ENCODE measurements at places on chromosomes 2 and 18.

DNA sequence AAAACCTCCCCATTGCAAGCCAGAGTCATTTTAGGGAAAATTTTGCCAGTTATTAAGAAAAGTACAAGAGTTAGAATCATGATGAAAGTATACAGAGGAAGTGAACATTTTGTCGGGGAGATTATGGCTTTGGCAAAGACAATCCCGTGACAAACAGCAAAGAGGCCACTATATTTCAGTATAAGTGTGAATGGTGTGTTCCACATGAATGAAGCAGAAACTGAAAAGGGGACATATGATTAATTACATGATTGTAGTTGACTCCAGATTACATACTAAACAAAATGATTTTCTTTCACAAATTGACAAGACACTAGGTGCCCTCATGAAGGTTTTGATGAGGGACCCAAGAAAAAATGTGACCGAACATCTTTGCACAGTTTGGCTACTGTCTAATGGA is 42.0 kb downstream of the SP140 start:
- DNase-seq: no peak

DNA sequence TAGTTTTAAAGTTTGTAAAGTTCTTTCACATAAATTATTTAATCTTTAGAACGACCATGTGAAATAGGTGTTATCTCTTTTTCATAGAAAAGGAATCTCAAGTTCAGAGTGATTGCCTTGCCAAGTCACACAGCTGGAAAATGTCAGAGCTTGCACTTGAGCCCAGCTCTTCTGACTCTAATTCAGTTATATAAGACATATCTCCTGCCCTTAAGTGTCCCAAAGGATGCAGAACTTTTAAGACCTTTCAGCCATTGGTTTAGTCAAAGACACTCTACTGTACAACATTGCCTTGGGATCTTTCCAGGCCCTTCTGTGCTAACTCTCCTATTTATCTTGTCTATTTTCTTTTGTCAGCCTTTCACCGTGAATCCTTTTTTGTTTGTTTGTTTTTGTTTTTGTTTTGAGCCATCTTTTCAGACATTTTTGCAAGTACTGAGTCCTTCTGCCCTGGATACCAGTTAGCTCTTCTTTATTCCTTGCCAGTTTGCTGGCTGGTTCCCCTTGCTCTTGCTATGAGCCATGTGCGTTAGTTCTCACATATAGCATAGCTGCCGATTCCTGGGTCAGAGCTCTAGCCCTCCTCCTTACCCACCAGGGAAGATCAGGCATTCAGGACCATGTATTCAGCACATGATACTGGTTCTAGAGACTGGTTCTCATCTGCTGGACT is 160.0 kb upstream of the MYO3B start:
- DNase-seq: no peak

GRCh38 chr2:203591642-203592041 is 56.5 kb upstream of the RAPH1 start:
- DNase-seq: peak; percentile 23

GRCh38 chr2:8966123-8966908 is 37.2 kb downstream of the MBOAT2 start:
- no peak for DNase-seq

GRCh38 chr2:27552941-27553340 is 29.9 kb upstream of the ZNF512 start:
- DNase-seq: no peak

DNA sequence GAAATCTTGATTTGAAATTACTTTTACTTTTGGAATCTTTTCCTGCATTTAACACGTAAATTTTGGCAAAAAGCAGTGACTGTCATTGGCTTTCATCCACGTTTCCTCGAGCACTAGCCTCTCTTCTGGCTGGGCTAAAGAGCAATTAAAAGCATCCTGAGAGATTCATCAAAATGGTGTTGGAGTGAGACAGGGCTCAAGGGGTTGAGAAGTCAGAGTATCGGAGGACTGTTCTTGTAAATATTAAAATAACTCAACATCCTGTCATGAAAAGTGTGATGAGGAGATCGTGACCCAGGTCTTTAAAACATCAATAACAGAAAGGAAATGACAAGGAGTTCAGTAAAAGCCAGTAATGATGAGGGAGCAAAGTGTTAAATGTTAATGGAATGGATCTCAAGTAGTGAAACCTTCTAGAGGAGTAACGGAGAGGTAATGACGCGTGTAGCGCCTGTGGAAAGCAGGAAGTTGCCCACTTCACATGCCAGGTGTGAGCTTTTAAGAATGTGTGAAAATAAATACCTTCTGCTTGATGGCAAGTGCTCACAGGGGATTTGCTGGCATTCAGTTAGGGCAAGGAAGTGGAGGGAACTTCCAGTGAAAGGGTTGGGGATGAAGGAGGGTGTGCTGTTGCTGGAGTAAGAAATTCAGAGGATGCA is 754.4 kb downstream of the ADCYAP1 start:
- DNase-seq: no peak

GRCh38 chr2:225454412-225454811 is 54.9 kb downstream of the NYAP2 start:
- no peak for DNase-seq

GRCh38 chr2:236861196-236861875 is 224.4 kb upstream of the COPS8 start:
- no peak for DNase-seq

DNA sequence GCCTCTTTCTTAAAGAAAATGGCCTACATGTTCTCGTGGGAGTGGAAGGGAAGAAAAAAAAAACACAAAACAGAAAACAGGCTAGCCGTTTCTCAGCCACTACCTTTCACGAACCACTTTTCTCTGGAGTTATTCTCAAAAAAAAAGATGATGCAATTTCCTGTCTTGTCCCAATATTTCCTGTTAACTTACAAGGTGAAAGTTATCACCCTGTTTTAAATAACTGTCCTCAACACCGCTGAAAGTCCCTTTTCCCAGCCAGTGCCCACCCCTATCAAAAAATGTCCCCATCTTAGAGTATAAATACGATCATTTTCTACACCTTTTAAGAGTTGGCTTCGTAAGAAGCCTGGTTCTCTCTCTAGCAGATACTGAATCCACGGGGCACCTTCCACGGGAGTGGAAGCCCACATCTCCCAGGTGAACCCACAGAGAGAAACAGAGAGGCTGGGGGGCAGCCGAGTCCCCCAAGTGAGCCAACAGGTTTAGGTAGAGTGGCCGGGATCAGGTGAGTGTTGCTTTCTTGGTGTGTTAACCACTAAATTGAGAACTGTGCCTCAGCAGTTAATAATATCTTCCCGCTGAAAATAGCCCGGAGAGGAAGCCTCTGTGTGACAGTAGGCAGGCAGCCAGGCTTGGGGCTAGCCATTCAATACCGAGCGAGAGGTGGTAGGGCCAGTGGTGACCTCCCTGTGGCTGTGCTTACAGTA is 15.9 kb downstream of the SMAD7 start:
- no peak for DNase-seq

DNA sequence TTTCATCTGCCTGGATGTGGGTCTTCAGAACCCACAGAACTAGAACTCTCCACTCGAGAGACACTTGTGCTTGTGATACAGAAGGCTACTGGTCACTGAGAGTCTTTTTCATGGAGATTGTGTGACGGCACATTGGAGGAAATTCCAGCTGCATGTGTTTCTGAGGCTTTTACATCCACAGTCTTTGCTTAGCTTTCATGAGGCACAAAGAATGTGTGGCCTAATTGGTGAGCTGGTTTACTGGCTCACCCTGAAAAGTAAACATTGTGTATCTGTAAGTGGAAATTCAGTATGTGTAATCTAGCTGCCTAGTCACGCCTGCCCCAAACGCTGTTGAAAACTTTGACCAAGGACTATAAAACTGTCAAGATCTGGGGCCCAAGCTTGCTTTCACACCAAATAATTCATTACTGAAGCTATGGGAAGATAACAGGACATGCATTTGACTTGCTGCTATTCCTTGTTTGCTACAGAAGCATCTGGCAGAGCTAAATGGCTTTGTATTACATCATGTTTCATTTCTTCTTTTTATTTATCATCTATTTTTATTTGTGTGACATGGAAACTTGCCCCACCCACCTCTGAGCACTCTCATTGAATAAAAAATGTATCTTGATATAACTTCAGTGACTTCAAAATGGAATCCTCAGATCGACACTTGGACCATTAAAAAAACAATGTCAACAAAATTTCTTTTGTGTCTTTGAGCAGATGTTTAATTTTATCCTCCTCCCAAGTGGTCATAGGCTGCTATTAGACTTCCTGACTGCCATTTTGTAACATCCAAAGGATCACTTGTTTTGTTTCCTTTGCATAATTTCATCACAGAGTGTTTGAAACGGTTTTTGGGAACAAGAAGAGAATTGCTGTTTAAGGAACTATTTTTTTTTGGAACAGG is 80.2 kb downstream of the EFEMP1 start:
- peak; percentile 97 for DNase-seq

DNA sequence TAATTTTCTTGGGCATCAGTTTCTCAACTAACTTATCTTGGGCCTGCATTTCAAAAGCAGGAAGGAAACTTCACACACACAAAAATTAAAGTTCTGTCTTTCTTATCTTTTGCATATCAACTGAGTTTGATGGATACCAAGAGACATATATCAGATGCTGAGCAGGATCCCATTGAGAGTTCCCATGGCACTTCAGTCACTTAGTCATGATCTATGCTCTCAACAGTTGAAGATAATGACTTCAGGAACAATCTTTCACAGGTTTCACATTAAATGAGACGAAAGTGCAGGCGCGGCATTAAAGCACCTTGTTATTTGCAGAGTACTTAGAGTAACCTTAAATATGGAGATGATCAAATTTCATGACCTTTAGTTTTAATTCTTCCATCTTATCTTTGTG is 2139.8 kb upstream of the CELF4 start:
- no peak for DNase-seq

- peak; percentile 86 for DNase-seq
Observed at GRCh38 chr2:190267302-190267701, 52.3 kb downstream of the HIBCH start.

- DNase-seq: peak; percentile 18
Observed at GRCh38 chr18:3985020-3985419, 470.1 kb downstream of the DLGAP1 start.

- DNase-seq: peak; percentile 70
Observed at GRCh38 chr2:26298638-26299393, 47.1 kb upstream of the SELENOI start.

DNA sequence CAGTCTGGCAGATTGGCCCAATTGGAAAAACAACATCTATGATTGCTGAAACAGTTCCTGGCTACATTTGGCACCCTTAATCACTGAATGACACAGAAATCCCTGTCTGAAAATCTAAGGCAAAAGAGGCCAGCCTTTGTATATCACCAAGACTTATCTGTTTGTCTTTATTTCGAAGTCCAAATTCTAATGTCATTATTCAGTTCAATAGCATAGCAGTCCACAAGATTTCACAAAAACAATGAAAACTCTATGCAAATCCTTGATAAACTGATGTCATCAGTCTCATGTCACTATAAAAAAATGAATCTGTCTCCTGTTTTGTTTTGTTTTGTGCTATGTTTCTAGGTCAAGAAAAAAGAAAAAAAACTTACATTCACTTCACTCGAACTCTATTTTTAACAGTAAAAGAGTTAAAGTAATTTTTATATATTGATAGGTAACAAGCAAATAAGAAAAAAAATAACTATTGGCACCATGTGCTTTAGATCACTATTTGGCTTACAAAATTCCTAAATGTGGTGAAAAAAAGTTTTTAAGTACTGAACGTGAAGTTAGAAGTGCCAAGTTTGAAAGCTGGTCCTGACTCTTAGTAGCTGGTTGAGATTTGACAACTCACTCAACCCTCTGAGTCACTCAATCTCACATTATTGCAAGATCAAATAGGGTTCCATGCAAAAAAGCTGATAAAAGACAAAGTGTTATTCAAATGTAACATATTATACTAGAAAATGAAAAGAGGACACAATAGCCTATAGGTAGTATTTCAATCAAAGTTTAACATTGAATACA is 359.3 kb downstream of the IRS1 start:
- DNase-seq: peak; percentile 39

GRCh38 chr2:154264024-154264423 is 392.3 kb downstream of the GALNT13 start:
- no peak for DNase-seq

DNA sequence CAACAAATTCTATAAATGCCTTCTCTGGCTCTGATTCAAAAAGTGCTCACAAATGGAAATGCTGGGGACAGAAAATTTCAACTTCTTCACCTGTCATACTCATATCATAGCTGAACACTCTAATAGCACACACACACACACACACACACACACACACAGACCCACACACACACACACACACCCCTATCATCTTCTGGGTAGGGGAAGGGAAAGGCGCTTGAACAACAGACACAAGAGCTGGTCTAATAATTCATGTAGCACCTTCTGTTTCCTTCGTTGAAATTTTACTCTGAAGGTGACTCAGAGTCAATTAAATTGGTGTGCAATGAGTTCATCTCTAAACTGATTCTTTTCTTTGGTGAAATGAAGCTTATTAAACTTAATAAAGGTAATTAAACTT is 32.9 kb downstream of the CD28 start:
- DNase-seq: no peak

- peak; percentile 49 for DNase-seq
Observed at GRCh38 chr2:231648579-231649174, 56.0 kb downstream of the TEX44 start.

DNA sequence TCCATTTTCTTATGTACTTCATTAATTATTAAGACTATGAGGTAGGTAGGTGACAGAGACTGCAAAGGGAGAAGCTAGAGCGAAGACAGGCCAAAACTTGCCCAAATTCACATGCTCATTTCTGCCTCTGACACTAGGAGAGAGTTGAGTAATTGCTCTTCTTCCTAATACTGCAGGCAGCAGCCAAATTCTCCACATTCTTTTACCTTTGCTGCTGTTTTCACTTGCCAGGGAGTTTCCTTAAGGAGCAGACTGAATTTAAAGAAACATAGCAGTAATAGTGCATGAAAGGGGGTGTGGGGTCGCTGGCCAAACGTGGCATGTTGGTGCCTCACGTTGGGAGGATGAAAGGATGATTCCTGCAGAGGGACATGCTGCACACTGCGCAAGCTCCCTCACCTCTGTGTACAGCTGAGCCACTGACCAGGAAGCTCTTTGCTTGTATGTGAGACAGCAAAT is 12.3 kb downstream of the CRIM1 start:
- peak; percentile 57 for DNase-seq

DNA sequence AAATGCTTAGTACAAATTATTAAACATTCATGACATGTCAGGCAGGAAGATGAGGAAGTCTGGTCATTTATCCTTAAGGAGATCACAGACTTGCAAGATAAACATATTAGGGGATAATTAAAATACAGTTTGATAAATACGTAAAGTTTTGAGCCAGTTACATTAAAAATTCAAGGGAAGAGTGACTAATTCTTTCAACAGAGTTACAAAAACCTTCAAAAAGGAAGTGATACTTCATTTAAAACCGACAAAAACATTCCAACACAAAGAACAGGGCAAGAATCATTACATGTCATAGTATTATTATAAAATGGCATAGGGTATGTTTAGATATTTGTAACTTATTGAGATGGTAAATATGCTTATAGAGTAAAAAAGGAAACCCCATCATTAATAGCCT is 636.0 kb downstream of the NR4A2 start:
- DNase-seq: no peak
